ENCODE measurements at places on chromosomes 5 and 9.

DNA sequence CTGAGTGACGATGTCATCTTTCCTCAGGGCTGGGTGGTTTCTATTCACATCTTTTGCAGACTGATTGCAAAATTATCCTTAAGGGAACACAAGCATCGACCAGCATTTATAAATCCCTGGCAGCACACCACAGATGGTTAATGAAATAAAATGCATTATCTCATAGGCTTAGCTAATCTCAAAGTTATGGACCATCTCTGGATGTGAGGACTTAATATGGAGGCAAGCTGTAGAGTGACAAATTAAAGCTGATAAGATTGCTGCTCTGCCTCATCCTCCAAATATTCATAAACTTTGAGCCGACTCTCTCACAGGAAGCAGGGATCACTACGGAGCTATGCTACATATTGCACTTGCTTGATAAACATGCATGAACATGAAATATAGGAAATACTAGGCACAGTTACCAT is 663.2 kb upstream of the RGMB start:
- DNase-seq: no peak

GRCh38 chr5:76861612-76862011 is 11.8 kb downstream of the S100Z start:
- no peak for DNase-seq

DNA sequence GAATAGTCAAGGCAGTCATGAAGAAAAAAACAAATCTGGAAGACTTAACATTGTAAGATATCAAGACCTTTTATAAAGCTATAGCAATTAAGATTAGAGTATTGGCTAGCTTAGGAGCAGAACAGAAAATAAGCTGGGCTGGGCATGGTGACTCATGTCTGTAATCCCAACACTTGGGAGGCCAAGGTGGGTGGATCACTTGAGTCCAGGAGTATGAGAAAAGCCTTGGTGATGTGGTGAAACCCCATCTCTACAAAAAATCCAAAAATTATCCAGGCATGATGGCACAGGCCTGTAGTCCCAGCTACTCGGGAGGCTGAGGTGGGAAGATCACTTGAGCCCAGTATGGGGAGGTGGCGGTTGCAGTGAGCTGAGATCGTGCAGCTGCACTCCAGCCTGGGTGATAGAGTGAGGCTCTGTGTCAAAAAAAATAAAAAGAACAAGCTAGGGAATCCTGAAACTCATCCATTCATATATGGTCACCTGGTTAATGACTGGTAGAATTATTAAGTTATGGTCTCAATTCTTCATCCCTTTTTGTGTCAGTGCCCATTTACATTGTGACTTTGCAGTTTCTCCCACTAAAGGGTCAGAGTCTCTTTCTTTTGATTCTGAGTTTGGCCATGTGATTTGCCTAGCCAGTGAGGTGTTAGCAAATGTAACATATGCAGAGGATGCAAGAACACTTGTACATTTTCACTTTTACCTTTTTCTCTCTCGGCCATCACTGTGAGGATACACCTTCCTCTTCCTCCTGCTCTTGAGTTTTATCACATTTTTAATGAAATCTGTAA is 144.6 kb upstream of the SGCD start:
- no peak for DNase-seq

- DNase-seq: no peak
Measured at GRCh38 chr9:21837501-21837900, 35.1 kb downstream of the MTAP start.

DNA sequence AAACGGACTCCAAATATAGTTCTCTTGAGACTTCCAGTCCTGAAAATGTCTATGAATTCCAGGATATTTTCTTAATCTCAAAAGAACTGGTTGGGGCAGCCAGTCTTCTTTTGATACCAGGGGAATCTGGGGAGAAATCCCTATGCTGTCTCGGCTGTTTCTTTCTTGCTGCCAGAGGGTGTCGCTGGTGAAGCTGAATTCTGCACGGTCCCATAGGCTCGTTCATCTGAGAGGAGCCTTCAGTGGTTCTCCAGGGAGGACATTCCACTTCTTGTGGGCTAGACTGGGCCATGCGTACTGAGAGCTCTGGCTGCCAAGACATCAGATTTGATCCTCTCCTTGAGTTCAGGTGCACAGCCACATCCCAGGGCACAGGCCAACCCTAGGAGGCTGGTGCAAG is 155.0 kb upstream of the CLINT1 start:
- DNase-seq: no peak

GRCh38 chr5:125679522-125679921 is 743.7 kb upstream of the GRAMD2B start:
- DNase-seq: no peak

- DNase-seq: no peak
Measured at GRCh38 chr5:174725991-174726601, 1.7 kb downstream of the MSX2 start.

DNA sequence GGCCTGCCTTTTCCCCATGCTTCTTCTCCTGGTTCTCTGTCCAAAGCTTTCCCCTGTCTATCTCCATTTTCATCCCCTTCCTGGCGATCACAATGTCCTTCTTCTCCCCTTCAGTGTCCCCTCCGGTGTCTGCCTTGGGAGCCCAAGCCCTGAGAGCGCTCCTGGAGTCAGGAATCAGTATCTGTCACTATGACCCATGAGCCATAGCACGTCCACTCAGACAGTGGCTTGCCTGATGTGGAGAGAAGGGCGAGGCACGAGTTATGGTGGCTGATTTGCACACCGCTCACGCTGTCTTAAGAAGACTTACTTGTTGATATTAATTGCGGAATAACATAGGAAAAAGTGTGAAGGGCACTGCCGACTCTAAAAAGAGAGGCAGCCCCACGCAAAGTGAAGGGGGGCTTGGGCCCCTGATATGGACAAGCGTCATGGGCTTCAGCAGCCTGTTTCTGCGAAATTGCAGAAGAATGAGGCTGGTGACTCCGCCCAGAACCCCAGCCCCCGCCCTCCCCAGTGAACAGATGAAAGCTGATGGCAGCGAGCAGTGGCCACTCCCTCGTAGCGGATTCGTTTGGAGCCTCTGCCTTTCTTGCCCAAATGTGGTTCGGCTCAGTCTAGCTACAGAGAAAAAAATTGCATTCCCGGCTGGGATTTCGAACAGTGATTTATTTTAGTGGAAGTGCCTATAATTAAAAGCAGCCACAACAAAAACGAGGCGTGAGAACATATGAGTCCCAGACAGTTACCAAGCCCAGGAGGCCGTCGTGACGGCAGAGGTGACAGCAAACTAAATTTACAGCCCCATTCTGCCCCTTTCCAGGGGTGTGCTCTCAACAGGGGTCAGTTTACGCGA is 149.8 kb downstream of the ICE1 start:
- no peak for DNase-seq

- no peak for DNase-seq
Measured at GRCh38 chr9:14173713-14174112, 140.2 kb downstream of the NFIB start.

- no peak for DNase-seq
Measured at GRCh38 chr5:58454025-58454424, 5.9 kb downstream of the PLK2 start.

DNA sequence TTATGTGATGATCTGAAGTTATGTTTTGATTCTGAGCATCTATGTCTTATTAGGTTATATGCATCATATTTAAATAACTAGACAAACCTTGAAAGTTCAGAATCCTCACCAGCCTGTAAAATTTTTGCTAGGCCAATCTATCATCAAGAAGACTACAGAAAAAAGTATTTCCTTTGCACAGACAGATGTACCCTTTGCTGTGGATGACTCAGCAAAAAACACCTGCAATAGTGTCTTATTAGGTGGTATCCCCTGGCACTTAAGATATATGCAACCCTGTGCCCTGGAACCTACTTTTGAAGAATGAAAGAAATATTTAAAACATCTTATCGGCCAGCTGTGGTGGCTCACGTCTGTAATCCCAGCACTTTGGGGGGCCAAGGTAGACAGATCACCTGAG is 130.6 kb downstream of the SLF1 start:
- DNase-seq: no peak

- peak; percentile 100 for DNase-seq
Measured at GRCh38 chr9:129177791-129178567, at the start of gene IER5L. TSS of gene IER5L (minus strand) at chr9:129178261. CDS start at chr9:129178052, 209 bp downstream.

DNA sequence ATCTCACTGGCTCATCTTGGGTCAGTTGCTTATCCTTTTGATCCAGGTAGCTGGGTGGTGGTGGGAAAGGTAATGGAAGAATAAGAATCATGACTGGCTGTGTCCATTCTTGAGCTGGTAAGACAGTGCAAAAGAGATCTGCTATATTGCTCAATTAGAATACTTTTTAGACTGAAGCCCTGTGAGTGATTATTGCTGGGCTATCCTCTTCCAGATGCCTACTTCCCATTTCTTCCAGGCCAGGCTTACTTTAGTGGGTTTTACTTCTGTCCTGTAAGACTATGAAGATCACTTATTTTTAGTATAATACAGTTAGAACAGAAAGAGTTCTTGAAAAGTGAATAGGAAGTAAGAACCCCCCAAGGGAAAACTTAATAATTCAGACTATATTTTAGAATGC is 7.2 kb downstream of the MARCHF6 start:
- no peak for DNase-seq

DNA sequence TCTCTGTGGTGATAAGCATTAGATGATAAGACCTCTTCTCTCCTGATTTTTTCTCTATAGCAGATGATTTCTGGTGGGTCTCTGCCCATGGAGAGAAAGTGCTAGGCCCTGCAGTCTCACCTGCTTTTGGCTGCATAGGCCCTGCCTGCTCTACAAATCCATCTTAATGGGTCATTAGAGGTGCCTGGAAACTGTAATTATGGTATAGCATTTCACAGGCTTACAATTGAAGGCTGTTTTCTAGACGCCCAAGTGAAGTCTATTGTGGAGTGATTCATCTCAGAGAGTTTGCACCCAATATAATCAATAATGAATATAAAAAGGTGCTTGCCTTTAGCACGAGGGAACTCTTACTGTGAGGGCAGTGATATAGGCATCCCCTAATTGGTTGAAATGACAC is 33.8 kb downstream of the NEUROG1 start:
- no peak for DNase-seq

DNA sequence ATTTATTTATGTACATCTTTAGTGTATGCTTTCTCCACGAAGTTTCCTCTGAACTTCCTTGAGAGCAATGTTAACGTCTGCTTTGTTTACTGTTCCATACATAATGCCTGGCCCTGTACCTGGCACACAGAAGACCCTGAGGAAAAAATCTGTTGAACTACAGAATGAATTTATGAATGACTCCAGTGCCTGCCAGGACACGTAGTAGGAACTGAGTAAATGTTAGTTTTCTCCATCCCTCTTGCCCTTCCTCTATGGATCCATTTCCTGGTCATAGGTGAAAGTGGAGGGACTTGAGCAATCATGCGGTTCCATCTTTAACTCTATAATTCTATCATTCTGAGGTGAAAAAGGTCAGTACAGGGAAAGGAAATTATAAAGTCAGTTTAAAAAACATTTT is 117.7 kb downstream of the MAPKAP1 start:
- DNase-seq: no peak

- DNase-seq: no peak
Measured at GRCh38 chr5:17183831-17184230, 33.6 kb upstream of the BASP1 start.

DNA sequence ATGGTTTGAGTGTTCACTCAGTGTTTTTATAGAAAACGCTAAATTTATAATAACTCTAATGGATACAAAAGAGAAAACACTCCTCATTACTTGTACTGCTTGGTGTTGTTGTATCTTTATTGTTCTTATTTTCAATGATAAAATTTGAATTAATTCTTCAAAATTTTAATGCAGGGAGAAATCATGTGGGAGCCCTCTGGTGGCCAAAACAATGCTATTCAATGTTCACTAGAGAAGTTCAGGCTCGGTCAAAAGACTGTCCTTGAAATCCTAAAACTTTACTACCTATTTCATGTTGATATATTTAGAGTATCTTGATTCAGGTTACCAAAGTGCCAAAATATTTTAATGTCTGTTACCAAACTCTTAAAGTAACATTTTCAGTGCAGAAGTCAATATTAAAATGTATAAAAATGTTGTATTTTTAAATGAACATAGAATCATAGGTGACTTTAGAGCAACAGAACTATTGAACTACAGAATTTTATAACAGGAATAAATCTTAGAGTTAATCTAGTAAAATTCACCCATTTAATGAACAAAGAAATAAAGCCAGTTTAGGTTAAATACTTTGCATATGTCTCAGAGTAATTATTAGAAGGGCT is 1259.8 kb downstream of the PTPRD start:
- DNase-seq: no peak

DNA sequence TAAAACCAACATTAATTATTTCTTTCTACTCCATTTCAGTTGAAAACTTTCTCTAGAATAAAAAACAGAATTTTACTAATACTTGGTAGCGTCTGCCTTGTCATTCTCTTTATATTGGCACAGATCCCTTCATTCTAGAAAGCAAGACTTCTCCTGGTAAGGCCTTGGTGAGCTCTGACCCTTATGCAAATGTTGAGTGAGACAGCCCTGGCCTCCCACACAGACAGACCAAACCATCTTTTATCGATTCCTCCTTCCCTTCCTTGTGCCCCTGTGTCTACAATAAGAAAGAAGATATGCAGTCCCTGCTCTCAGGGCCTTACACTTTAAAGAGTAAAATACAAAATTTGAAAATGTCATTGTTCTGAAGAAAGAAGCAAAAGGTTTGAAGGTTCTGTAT is 262.2 kb downstream of the EFNA5 start:
- DNase-seq: no peak

DNA sequence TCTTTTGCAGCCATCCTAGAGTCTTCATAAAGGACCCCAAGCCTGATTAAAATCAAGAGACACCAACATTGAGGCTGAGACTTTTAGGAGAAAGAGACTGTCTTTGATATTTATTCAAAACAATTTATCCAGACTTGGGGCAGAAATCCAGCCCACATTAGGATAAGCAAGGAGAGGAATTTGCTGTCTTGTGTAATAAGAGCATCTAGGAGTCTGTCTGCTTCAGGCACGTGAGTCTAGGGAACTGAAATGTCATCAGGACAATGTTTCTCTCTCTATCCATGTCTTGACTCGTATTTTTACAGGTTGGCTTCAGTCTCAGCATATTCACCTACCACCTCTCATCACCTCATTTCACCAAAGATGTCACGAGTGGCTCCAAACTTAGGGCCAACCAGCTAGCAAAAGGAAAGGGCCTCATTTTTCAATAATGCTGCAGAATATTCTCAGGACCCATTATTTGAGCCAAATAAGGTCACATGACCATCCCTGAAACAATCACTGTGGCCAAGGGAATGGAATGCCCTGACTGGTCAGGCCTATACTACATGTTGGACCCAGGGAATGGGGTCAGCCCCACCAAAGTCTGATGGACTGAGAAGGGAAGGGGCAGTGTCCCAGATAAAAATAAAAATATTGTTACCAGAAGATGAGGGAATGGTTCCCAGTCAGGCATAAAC is 70.3 kb upstream of the SAP30L start:
- no peak for DNase-seq

GRCh38 chr9:89508951-89509615 is 11.2 kb upstream of the SEMA4D start:
- DNase-seq: no peak

DNA sequence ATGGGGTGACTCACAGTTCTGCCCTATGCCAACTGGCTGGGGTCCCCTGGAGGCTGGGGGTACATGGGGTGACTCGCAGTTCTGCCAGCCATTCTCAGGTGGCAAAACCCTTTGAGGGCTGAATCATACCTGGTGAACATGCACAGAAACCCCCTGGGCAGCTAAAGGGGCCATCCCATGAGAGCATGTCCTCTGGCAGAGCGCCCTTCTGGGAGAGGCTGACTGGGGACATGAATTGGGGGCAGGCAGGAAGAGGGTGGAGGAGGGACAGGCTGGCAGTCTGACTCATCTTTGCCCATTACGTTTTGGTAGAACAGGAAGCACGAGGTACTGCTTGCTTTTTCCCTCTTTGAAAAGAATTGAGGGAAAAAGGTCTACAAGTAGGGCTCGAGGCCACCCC is 16.7 kb downstream of the TRAF1 start:
- DNase-seq: no peak

GRCh38 chr9:79578891-79579290 is 7.1 kb downstream of the TLE4 start:
- no peak for DNase-seq
